ENCODE measurements at places on chromosomes 3 and 15.

- no peak for DNase-seq
These were observed 33.4 kb downstream of the KAT2B start for GRCh38 chr3:20073683-20074082.

DNA sequence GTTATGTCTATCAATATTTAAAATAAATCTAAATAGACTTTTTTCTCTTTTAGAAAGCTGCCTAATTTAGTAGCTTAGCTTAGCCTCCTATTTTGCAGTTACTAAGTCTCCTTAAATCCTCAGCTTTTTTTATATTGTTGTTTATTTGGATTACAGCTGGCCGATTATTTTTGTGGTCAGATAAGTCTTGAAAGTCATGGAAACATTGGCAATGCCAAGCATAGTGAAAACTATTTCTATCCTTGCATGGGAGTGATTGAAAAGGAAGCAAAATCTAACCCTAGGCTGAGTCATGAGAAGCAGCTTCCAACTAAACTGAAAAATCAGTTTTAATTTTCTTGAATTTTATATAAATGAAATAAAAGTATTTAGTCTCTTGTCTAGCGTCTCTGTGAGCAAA is 1063.0 kb upstream of the GBE1 start:
- no peak for DNase-seq

DNA sequence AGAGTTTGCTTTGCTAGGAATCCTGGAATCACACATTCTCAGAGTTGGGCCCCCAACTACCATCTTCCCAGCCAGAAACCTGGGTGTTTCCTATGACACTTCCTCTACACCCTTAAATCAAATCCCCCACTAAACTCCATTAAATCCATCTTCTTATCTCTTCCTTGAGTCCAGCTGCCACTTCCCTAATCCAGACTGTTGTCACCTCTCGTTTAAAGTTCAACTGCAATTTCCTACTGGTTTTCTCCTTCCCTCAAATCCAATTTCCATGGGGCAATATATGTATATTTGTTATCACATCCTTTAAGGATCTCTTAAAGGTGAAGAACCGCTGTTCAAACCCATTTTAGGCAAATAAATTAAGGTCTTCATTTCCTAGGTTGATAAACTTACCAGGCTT is 73.6 kb upstream of the SNTN start:
- DNase-seq: no peak

GRCh38 chr15:45102226-45102625 is 11.7 kb downstream of the DUOX2 start:
- no peak for DNase-seq

- no peak for DNase-seq
These were observed 6.3 kb downstream of the CMTM7 start for GRCh38 chr3:32397941-32398340.

- DNase-seq: peak; percentile 41
These were observed 48.9 kb downstream of the STT3B start for GRCh38 chr3:31581660-31582059.

GRCh38 chr15:31197497-31198414 is 96.2 kb upstream of the TRPM1 start:
- no peak for DNase-seq

- DNase-seq: no peak
These were observed 133.8 kb downstream of the GMNC start for GRCh38 chr3:190728574-190729246.

- DNase-seq: peak; percentile 85
These were observed 44.6 kb upstream of the LMCD1 start for GRCh38 chr3:8457039-8457438.

DNA sequence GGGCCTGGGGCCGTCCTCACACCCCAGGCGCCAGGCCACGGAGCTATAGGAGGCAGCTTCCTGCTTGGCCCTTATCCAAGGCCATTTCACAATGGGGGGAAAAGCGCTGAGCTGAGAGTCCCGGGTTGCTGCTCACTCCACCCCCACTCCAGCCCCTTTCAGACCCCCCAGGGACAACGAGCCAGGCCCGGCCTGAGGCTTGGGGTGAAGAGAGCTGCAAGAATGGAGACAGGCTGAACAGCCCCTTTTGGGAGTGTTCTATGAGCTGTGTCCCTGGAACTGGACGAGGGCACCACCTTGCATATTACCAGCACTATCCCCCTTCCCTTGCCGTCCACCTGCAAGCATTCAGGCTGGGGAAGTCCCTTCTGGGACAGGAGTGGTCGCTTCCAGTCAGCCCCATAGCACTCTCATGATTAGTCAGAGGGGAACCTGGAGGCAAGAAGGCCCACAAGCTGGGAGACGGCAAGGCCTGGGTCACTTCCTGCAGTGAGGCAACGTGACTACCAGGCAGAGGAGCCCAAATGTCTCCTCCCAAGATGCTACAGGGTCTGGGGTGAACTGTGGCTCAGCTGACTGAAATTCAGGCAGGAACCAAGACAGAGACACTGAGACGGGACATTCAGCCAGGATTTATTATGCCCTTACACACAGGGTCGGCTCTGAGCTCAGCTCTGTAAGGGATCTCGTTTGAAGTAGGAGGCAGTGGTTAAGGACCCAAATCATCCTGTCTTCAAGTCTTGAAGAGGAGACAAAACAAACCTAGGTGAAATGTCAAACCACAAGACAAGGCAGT is 8.6 kb upstream of the SRP14 start:
- DNase-seq: peak; percentile 50

GRCh38 chr3:192005989-192006388 is 545.0 kb downstream of the PYDC2 start:
- no peak for DNase-seq

DNA sequence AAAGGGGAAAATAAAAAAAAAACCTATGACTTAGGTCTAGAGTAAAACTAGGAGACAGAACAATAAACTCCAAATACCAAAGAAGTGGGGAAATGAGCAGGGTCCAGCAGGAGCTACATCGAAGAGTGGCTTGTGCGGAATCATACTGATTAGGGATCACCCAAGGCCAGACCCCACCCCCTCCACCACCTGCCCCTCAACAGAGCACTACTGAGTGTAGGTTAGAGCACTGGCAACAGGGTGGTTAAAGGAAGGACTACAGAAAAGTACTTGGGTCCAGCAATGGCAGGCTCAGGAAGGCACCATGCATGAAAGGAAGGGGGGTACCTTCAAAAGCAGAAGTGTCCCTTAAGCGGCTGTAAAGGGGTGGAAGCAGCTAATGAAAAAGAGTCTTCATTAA is 96.2 kb downstream of the UBE3A start:
- no peak for DNase-seq

DNA sequence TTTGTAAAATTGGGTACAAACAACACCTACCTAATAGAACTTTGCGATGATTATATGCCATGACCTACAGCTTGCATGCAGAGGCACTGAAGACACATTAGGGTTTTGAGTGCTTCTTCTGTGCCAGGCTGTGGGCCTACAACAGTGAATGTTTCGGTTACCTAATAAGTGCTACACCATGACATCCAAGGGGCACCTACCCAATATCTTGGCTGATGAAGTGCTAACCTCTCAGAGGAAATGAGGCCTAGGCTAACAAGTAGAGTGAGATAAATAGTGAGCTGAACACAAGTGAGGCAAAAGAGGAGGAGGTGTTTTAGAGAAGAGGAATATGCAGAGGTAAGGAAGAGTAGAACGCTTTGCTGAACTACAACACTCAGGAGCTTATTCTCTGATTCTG is 12.2 kb upstream of the RASGRP1 start:
- DNase-seq: no peak

- no peak for DNase-seq
These were observed 44.0 kb downstream of the RHCG start for GRCh38 chr15:89452330-89452836.

- DNase-seq: no peak
These were observed 93.2 kb upstream of the NEDD4 start for GRCh38 chr15:56086566-56086965.

DNA sequence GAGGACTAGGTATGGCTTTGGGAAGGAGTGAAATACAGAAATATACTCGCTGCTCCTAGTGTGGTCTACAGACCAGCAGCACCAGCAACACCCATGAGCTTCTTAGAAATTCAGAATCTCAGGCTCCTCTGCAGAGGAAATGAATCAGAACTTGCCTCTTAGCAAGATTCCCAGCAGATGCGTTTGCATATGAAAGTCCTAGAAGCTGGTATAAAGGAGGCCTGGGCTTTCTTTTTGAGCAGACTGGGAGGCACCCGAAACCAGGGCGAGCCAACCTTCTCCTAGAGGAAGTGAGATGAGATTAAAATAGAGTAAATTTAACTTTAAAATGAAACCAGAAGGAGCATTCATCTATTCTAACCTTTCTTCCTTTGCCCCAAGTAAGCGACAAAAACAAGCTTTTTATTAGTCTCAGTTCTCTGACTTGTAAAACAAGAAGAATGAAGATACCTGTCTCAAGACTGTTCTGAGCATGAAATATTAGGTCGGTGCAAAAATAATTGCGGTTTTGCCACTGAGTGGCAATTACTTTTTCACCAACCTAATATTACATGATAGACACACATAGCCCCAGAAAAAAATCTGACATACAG is 140.0 kb downstream of the PDZRN3 start:
- peak; percentile 40 for DNase-seq

DNA sequence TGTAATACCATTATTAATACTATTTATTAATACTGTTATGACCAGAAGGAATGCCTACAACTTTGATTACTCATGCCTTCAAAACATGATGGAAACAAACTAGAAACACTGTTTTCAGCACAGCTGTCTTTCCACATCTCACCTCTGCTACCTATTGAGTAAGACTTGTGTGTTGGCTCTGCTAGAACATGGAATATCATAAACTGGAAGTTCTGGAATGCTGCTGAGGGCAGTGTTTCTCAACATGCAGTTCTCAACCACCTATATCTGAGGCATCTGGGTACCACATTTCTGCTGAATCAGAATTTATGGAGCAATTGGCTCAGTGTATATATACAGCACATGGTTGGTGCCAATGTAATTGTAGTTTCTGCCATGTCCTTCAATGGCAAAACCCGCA is 392.1 kb downstream of the TUSC7 start:
- no peak for DNase-seq

DNA sequence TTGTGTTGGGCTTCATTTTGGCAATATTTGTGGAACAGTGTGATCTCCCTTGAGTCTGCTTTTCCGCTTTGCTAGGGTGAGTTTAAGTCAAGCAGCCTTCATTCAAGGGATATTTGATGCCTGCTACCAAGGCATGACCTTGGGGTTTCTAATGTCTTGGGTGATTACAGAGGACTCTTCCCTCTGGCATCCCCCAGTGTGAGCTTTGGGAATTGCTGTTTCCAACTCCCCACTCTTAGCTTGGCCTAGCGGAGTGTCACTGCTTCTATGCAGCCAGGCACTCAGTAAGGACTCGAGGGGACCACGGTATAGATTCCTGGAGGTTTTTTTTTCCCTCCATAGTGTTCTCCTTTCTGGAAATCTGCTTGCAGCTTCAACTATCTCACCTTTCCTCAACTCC is 21.1 kb downstream of the GCNT3 start:
- no peak for DNase-seq

DNA sequence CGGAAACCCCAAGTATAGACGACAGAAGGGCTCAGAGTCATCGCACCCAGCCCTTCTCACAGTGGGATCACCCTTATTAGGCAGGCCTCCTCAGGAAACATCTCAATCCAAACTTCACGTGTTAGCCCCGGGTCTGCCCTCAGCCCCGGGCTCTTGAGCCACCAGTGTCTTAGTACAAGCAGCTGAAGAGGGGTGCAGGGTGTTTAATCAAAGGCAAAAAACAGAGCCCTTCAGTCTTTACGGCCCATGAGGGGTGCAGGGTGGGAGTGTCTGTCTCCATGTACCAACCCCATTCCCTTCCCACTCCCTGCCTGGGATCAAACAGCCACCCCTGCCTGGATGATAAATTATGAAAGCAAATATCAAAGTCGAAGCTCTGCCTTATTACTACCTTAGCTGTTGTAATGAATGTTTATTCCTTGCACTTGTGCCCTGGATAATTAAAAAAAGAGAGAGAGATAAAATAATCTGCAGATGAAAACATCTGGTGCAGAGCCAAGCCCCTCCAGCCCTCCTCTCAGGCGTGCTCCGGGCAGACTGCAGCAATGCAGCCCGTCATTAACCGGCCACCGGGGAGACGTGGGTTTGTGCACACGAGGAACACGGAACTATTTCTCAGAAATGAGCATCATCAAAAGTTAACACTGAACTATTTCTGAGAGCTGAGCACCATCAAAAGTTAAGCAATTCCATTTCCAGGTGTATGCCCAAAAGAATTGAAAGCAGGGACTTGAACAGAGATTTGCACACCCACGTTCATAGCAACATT is 64.5 kb downstream of the ADAMTS17 start:
- DNase-seq: no peak

DNA sequence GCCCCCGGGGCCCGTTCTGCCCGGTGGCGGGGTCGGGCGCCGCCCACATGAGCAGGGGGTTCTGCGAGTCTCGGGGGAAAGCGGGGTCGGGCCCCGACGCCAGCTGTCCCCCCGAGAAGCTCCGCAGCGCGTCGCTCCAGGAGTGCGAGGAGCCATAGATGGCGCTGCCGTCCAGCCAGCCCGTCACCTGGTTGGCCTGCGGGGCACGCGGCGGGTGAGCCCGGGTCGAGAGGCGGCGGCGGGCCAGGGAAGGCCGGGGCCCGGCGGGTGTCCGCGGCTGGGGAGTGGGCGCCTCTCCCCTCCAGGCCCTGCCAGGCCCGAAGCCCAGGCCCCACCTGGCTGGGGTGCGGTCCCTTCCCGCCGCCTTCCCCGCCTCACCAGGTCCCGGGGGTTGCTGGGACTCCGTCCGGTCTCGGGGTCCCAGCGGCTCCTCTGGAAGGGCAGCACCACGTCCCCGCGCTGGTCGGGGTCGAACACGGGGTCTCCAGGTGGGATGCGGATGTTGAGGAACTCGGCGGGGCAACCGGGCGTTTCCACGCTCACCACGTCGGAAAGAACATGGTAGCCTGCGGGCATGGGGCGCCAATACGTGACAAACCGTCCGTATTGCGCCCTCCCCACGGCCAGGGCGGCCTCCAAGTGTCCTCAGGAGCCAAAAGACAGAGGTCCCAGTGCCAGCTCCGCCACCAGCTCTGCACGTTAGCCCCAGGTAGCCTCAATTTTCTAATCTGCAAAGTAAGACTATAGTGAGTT is 2.4 kb downstream of the DUOX2 start:
- DNase-seq: no peak

GRCh38 chr3:166445865-166446264 is 608.6 kb upstream of the BCHE start:
- no peak for DNase-seq

DNA sequence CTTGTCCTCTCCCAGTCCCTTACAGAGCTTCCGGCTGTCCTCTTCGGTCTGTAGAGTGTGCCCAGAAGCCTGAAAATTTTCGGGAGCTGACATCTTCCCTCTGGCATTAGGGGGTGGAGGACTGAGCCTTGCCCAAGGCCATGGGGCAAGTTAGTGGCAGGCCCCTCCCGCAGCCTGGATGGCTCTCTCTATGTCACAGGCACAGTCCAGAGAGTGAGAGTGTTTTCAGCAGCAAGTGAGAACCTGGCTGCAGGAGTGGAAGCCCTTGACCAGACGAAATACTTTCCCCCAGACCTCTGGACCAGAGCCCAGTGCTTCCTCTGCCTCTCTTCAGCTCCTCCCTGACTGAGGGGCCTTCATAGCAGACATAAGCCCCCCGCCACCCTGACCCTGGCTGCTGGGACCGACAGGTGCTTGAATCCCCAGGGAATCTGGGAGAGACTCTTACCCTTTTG is 50.5 kb upstream of the SEC22A start:
- DNase-seq: no peak

- DNase-seq: no peak
These were observed 90.7 kb downstream of the ATP8B4 start for GRCh38 chr15:50028326-50028725.
